ENCODE measurements at places on chromosomes 16 and 17.

DNA sequence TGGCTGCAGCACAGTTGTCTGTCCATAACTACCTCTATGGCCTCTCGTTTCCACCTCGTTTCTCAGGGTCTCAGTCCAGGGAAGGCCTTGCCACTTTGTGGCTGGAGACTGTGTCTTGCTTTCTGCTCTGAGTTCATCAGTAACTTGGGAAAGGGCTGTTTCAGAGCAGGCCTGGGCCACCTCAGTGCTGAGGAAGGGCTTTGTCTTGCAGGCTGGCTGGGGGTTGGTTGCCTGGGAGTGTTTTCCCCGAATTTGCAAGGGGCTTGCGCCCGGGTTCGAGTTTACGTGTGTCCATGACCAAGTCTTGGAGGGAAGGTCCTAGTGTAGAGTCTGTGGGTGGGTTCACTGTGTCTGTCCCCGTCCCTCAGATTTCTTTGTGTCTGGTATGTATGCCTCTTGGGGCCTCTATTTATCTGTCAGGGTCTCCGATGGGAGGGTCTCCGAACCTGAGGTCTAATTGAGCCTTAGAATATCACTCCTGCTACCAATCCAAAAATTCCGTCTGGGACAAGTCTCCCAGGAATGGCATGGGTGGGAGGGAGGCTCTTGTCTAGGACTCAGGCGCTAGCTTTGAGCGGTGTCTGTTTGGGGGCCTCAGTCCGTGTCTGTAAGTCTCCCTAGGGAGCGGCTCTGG, 594 bp upstream of the TGFB1I1 start:
- DNase-seq: no peak

DNA sequence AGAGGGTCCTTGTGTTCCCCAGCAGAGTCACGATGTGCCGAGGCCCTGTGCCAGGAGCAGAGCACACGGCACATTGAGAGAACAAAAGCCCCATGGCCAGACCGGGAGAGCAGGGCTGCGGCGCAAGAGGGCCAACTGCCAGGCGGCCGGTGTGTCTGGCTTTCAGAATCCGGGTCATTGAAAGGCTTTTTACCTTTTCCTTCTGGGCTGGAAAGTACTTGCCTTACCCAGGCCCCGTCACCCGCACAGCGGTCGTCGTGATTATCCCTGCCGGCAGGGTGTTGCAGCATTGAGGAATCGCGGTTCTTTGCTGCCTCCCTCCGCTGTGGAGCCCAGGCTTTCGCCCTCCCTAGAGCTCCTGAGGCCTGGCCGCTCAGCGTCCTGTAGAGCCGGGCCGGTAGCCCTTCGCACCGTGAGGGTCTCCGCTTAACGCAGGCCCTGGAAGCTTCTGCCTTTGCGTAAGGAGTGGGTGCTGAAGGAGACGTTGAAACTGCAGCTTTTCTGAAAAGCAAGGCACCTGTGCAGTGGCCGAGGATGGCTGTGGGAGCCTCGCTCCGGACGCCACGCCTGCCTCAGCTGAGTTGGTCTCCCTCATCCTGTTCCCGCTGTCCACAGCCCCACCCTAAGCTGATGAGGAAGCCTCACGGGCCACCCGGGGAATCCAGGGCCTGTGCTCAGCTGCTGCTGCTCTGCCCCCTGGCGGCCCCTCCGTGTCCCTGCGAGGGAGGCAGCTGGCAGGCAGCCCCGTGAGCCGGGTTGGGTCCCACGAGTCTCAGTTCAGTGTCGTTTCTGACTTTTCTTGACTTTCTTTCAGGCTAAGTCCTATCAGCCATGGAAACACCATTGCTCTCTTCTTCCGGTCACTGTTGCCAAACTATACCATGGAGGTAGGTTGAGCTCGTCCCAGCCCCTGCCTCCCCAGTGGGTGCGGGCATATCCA, 8.6 kb upstream of the MC1R start:
- peak; percentile 43 for DNase-seq

DNA sequence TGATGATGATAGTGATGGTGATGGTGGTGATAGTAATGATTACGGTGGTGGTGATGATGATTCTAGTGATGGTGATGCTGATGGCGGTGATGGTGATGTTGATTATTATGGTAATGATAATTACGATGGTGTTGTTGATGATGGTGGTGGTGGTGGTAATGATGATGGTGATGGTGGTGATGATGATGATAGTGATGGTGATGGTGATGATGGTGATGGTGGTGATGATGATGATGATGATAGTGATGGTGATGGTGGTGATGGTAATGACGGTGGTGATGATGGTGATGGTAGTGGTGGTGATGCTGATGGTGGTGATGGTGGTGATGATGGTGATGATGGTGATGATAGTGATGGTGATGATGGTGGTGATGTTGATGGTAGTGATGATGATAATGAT, 370.0 kb downstream of the CDH13 start:
- DNase-seq: no peak

DNA sequence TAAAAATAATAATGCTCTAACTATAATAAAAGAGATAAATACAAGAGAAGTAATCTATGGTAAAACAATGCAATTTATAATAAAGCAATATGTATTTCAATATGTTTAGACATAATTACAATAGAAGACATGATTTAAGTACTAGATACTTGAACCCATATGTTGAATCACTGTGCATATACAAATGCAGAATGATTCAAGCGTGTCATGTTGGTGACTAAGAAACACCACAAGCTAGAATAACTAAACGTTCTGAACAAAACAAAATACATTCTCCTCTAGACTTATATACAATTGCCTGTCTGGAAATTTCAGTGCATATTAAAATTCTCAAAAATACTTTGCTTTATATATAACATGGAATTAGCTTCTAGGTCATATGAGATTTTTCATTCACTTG, 11.2 kb downstream of the TADA2A start:
- no peak for DNase-seq

DNA sequence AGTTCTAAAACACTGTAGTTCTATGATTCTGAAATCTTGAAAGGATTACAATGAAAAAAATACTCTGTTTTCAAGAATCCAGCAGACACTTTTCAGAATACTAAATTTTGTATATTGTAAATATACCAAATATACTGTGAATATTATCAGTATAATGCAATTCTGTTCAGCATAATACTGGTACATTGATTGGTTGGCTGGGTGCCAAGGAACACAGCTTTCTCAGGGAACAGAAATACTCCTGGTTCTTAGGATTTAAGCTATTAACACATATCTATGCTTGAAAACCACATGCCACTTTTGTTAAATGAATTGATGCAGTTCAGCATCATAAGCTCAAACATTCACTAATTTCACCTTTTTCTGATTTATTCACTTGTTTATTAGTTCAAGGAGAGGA, 2.5 kb upstream of the GINS3 start:
- no peak for DNase-seq

DNA sequence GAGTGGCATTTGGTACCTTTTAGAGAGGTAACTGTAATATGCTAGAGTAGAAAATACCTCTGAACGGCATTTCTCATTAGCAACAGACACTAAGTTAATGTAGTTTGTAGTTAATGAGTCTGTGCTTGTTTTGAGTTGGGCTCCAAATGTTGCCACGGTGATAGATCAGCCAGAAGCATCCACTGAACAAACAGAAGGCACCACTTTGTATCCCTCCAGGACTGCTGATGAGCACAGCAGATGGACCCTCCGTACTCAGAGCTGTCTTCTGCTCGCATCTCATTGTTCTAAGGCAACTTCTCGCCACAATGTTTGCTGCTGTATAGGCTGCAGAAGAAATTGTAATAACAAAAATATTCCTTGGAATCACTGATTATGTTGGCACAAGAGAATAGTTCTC, 56.1 kb downstream of the TNRC6C start:
- DNase-seq: no peak

Measured in stimulated activated CD4-positive, alpha-beta T cell treated with anti-CD3 and anti-CD28 coated beads, TNF-alpha, amount 100 ng/mL, for 48 hours (primary cell).